Hepatic stellate cell (primary cell): ENCODE measurements at places on chromosomes 12 and 14.

GRCh38 chr12:64724201-64724745 is 34.9 kb downstream of the GNS start:
- no peak for DNase-seq

- DNase-seq, result peak; percentile 19
Observed at GRCh38 chr14:59358102-59358501, 107.1 kb downstream of the GPR135 start.

GRCh38 chr14:77064521-77065178 is 33.4 kb upstream of the CIPC start:
- DNase-seq, result no peak

DNA sequence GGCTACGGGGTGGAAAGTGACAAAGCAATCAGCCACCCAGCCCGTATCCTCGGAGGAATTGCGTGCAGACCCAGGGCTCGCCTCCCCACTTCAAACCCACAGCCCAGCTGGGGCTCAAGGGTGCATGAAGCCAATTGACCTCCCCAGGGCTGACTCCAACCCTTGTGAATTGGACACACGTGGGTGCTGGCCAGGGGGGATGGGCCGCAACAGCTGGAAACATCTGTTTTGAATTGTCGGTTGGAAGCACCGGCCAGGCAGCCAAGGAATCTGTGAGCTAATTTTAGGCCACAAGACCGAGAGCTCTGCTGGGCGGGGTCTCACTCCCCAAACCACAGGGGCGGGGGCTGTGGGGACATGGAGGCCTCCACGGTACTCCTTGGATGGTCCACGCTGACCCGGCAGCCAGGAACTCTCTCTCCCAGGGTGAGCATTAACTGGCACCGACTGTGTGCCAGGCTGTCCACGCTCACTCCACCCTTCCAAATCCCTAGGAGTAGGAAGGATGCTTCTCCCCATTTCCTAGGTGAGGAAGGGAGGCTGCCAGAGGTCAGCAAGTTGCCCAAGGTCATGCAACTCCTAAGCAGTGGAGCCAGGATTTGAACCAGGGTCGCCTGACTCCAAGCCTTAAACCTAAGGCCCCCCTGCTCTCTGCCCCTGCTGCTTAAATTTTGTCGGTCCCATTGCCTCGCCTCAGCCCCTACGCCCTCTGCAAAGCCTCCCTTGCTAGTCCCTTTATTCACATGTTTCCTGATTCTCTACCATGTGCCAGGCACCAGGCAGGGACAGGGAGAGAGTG is 11.9 kb upstream of the TMEM119 start:
- DNase-seq, result peak; percentile 69

- DNase-seq, result no peak
Observed at GRCh38 chr14:103125098-103126070, 2.1 kb downstream of the TNFAIP2 start.

GRCh38 chr14:86790408-86791364 is 1202.3 kb downstream of the GALC start:
- no peak for DNase-seq

DNA sequence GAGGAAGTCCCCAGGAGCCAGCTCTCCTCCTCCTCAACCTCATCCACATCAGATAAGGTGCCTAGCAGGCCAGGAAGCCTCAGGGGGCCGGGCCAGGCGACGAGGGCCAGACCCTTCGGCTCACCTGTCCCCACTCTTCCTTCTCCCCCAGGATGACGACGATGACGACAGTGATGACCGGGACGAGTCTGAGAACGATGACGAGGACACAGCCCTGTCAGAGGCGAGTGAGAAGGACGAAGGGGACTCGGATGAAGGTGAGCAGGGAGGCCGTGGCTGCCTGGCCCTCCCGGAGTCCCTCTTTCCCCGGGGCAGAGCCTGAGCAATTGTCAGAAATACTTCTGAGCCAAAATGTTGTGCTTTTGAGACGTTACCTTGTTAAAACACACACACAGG is 13.8 kb downstream of the SETD1B start:
- no peak for DNase-seq
